Hindlimb muscle (tissue), 1 donor: ENCODE measurements at places on chromosomes 16 and 17.

DNA sequence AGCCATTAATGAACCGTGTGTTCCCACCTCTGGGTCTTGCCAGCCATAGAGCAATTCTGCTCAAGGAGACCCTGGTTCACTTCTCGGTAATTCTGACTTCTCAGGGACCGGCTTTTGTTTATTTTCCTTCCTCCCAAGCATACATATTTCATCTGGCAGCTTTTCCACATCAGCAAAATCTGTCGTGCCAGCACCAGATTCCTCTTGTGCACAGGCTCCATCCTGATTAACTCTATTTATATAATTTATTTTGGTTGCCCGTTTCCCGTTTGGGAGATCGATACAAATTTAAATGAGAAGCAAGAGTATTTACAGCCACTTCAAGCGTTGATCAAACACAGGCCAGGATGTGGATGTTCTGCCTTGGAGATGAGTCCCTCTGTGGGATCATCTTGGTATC, 161.9 kb upstream of the XYLT1 start:
- no peak for DNase-seq

GRCh38 chr16:3696425-3697218, 20.7 kb downstream of the TRAP1 start:
- peak; percentile 34 for DNase-seq

DNA sequence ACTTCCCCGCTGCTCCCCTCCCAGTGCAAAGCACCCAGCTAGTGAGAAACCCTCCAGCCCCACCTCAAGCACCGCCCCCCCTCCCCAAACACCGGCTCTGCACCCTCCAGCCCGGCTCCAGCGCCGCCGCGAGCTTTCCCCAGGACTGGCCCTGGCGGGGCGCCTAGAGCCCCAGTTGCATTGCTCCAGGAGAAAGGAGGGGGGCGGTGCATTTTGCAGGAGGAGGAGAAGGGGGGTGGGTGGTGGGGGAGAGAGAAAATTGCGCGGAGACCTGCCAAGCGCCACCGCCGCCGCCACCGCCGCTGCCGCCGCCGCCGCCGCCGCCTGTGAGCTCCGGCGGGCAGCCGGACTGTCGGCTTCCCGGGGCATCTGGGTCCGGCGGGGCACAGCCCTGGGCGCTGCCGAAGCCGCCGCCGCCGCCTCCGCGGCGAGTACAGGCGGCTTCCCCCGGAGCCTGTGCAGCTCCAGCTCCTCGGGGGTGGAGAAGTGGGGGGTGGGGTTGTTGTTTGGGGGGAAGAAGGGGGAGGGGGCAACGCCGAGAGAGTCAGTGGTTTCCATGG, 333 bp upstream of the NOG start:
- DNase-seq: peak; percentile 42

- DNase-seq: no peak
These were observed 358.1 kb downstream of the ZFHX3 start for GRCh38 chr16:72689851-72690250.

DNA sequence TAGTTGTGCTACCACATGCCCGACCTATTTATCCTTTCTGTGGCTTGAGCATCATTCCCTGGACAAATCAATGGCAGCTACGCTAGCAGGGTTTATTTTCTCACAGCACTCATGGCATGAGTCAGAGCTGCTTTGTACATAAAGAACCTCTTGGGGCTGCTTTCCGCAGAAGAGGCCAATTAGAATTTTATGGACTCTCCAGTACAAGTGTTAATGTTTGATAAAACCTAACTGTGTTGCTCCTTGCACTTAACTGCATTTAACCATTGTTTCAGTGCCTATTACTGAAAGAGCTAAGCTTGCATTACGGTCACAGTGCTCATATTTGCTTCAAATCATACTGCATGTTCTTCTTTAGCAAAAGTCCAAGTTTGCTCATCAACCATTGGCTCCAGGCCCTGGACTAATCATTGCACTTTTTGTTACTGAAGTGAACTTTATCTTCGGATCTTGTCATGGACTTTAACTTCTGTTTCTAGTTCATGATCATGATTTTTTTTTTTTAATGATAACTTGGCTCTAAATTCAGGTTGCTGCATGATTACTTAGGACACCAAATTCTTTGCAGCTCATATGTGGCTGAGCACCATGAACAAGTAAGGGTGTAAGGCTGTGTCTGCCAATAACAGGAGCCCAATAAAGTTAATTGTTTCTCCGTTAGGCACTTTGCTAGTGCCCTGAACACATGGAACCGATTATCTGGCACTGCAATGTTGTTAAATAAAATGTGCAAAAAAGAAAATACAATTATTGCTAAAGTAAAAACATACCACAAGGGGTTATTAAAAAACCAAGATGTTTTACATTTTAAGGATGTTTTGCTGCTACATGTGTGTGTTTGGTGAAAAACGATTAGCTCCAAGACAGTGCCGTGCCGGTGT, 492.2 kb downstream of the KCNJ2 start:
- peak; percentile 28 for DNase-seq

DNA sequence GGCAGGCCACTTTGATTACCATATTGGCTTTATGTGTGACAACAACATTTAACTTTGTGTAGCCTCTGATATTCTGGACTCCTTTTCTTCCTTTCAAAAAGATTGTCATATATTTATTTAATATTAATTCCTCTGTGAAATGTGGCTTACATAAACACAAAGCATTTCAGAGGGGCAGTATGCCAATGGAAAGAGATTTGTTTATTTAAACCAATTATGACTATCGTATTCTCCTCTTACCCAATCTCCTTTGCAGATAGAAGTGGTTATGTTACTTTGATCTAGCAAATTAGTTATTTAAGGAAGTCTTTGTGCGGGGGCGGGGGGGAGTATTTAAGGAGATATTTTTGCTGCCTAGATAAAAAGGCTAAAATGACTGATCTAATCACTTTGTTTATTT, 573.7 kb upstream of the KIF2B start:
- DNase-seq: no peak

DNA sequence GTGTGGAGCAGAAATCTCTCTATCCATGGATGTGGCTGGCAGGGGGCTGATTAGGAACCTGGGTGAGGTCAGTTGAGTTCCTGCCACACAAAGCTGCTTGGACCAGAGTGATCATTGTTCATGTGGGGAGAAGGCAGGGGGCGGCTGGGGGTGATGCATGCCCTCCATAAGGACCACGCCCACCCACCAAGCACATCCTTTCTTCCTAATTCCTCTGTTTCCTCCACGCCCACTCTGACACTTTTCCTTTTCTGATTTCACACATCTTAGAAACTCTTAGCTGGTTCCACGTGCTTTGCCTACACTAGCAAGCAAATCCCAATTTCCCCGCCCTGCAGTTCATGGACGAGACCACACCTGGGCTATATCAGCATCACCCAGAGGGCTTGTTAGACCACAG, 108.5 kb downstream of the SDK2 start:
- no peak for DNase-seq

DNA sequence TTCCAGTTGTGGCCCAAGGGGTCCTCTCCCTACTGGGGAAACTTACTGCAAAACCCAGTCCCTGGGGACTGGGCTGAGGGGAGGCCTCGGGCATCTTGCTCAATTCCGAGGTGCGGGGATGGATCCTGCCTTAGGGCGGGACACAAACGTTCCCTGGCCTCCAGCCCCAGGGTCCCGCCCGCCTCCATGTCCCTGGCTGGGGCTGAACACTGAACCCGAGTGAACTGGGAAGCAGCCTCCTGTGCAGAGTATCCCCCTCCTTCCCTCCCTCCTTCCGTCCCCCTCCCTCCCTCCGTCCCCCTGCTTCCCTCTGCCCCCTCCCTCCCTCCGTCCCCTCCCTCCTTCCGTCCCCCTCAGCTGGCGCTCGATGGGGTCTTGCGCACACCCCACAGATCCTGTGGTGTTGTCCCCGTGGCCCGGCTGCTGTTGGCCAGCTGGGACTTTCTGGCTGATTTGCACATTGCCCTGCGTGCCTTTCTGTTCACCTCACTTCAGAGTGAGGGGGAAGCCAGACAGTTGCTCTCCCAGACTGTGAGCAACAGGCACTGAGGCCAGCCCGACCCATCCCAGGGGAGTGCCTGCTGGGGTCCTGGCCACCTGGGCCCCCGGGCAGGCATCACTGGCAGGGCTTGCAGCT, 5.5 kb downstream of the TRAF7 start:
- peak; percentile 58 for DNase-seq

- no peak for DNase-seq
These were observed 7.6 kb upstream of the TNRC6A start for GRCh38 chr16:24721830-24722238.

DNA sequence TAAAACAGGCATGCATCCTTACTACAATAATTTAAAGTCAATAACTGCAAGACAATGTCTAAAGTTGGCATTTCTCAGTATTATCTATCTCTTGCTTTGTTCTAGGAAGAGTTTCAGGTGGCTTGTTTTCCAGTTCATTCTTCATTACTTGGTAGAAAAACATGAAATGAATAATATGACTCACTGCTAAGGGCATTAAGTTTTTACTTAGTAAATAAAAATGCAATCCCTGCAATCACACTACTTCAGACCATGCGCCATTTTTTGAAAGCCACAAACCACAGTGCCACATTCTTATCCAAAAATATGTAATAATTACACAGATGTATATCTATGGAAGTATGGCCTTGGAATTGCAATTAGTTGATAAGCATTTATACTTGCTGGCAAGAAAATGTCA, 55.4 kb downstream of the CREBBP start:
- no peak for DNase-seq

DNA sequence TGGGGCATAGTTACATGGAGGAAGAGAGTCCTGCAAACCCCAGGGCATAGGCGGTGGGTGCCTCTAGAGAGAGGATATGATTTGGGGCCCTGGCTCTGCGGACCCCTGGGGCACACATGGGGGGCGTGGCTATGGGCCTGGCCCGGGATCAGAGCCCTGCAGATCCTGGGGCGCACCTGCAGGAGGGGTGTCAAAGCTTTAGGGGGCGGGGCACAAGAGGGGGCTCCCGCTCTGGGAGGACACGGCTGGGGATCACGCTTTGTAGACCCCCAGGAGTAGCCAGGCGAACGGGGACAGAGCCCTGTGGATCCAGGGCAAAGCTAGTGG, 497 bp downstream of the BCL7C start:
- DNase-seq: no peak

DNA sequence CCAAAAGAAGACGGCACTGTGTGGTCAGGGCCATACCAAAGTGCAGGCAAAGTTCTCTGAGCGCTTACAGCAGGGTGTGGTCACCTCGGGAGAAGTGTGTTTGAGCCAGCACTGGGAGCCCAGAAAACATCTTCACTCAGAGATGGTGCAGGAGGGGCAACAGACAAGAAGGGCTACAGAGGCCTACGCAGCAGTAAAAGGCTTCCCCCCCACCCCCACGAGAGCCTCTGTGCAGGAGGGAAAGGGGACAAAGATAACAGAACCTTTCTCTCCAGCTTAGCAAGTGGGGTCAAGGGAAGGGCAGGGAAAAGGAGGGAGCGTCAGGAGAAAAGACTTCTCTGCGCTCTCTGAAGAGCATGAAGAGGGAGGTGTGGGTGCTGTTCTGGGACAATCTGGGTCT, 2.8 kb downstream of the VAT1 start:
- DNase-seq: no peak

DNA sequence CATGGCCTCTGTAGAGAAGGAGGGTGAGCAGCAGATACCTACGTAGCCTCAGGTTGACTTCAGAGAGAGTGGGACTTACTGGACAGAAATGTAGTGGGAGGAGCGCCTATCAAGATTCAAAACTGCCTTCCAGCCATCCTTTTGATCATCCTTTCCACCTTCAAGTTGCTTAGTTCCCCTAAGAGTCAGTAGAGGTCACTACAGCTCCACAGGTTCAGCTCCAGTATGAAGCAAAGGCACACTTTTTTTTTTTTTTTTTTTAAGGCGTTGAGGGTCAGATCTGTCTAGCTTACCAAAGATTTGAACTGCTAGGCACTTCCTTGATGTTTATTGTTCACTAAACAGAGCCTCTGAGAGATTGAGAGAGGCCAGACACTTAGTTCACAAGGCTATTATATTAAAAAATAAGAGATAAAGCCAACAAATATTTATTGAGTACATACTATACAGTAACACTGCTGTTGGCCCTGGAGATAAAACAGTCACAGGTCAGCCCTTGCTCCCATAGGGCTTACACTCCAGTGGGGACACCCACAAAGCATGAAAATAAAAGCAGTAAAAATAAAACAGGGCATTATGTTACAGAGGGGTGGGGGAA, 3.1 kb downstream of the RNF227 start:
- peak; percentile 67 for DNase-seq

DNA sequence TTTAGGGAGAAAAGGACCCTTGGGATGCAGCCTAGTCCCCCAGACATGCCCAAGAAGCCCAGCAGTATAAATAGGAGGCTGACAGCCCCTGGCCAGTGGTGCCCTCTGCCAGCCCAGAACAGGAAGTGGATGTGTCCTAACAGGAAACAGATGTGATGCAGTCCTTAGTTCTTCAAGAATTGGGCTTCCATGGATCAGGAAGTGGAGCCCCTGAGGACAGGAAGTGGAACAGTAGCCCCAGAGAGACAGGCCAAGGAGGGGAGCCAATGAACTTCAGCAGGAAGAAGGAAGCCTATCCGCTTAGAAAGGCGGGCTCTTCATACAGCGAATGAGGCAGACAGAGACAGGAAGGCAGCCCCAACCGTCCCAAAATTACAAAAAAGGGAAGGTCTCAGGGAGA, 7.2 kb downstream of the CTF1 start:
- DNase-seq: no peak

GRCh38 chr16:2238150-2238837, 2.0 kb downstream of the DNASE1L2 start:
- DNase-seq: no peak

DNA sequence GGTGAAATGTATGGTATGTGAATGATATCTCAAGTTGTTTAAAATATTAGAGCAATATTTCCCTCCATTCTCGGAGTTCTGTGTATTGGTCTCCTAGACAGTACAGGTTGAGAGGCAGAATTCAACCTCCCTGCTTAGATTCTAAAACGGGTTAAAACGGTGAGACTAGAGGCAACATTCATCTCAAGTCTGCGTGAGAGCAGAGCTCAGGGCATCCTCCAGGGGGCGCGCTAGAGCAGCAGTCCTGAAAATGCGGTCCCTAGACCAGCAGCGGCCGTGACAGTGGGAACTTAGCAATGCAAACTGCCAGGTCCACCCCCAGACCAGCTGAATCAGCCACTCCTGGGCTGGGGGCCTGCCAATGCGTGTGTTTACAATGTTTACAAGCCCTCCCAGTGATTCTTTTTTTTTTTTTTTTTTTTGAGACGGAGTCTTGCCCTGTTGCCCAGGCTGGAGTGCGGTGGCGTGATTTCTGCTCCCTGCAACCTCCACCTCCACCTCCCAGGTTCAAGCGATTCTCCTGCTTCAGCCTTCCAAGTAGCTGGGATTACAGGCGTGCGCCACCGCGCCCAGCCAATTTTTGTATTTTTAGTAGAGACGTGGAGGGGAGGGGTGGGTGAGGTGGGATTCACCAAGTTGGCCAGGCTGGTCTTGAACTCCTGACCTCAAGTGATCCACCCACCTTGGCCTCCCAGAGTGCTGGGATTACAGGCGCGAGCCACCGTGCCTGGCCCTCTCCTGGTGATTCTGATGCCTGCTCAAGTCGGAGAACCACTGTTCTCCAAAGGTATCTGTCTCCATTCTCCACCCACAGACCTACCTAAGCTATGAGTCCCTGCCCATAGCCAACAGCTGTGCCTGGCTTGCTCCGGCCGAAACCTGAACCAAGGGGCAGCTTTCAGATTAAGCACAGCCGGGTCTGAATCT, 24.2 kb downstream of the KLHL36 start:
- DNase-seq: peak; percentile 54

GRCh38 chr16:57512296-57513001, 23.9 kb downstream of the CCDC102A start:
- no peak for DNase-seq
